ENCODE measurements at places on chromosomes 5 and 9. TPM values are rescaled to one million over a fixed set of nuclear protein-coding genes. Genes with fewer than 3 reads are reported as not detected.

Gene SLCO6A1
- not detected for total RNA-seq

Gene GPR150
- total RNA-seq, result not detected

Gene PKD2L2
- total RNA-seq, result not detected

Gene C1QTNF2
- total RNA-seq, result 16.9 TPM

Gene PCDHA1
- total RNA-seq, result 0.71 TPM

Gene HSD17B3
- total RNA-seq, result 0.82 TPM

Gene DBH
- 0.11 TPM for total RNA-seq

Gene CDH18
- 19.5 TPM for total RNA-seq

Gene PPP3R2
- 0.82 TPM for total RNA-seq

Gene HMGXB3
- 43.0 TPM for total RNA-seq

Gene PCDHA11
- 8.9 TPM for total RNA-seq

Gene MACIR
- total RNA-seq, result 35.3 TPM

Gene IL5
- not detected for total RNA-seq

Gene FLT4
- 15.1 TPM for total RNA-seq

Gene GOLGA2
- total RNA-seq, result 167 TPM
